ENCODE measurements at places on chromosomes 13 and 19.

GRCh38 chr19:16628984-16629691, 1.1 kb upstream of the MED26 start:
- DNase-seq, result no peak

- DNase-seq, result no peak
Observed at GRCh38 chr13:48569104-48569666, 36.3 kb upstream of the RCBTB2 start.

DNA sequence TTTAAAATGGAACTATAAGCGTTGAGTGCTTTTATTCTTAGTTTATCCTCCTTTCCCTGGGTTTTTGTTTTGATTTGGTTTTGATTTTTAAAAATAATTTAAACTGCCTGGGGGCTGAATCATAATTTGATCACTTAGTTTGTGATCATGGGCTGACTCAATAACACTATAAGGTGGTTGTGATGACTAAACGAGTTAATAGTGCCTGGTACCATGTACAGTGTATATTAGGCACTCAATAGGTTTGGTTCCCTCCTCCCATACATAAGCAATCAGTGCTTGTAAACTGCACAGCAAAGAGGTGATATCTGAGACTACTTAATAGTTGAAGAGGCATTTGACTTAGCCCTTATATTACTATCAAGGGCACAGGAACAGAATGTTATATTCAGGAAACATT, 200.9 kb upstream of the RFC3 start:
- DNase-seq, result no peak

DNA sequence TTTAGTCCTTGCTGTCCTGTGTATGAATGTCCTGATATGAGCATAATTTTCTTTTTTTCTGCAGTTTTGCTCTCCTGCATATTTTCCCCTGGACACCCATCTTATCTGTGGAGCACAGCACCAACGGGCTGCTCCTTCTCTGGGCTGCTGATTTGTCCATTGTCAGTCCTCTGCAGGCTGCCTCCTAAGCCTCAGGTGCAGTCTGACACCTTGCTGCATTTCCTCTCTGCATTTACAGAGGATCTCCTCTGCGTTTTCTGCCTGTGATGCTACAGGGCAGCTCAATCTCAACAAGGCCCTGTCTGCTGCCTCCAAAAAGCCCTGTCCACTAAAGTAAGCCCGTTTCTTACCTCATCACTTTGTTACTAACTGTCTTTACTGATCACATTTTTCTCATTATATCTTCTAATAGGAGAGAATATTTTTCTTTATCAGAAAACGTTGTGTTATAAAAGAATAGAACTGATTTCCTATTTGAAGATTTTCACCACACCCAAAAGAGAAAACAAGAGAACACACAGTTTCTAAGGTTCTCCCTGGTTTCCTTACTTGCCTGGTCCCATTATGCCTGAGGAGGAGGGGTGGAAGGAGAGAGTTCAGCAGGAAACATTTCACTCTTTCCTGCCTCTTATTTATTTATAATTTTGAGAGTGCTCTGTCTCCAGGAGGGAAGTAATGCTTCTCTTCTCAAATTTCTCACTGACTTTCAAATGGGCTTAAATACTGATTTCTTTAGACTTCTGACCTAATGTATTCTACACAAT, 65.6 kb upstream of the TDRD3 start:
- DNase-seq, result no peak

DNA sequence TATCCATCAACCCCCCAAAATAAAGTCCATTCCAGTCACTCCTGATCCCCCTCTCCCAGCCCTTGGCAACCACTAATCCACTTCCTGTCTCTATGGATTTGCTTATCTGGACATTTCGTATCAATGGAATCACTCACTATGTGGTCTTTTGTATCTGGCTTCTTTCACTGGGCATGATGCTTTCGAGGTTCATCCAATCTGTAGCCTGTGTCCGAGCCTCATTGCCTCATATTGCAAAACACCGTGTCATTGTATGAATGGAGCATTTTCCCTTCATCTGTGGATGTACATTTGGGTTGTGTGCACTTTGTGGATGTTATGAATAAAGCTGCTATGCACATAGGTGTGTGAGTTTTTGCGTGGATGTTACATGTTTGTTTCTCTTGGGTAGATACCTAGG, 1.4 kb upstream of the FZR1 start:
- DNase-seq, result no peak
